Effector CD4-positive, alpha-beta T cell (primary cell): ENCODE measurements at places on chromosomes 7 and 10.

DNA sequence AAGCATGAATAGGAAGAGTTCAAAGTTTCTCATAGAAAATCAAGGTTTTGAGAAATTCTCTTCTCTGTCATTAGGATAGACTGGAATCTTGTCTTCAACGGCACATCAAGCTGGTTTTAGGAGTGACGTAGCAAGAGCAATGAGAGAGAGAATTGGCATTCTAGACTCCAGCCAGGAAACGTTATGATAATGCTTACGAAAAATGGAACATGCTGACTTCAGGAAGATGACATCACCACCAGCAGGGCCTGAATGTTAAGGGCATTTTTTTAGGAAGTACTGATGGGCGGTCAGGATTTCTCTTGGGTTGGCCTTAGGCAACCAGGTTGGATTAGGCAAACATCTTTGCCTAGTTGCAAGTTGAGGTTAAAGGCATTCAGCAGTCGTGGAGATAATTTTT, 213.2 kb upstream of the CTBP2 start:
- DNase-seq, result no peak

DNA sequence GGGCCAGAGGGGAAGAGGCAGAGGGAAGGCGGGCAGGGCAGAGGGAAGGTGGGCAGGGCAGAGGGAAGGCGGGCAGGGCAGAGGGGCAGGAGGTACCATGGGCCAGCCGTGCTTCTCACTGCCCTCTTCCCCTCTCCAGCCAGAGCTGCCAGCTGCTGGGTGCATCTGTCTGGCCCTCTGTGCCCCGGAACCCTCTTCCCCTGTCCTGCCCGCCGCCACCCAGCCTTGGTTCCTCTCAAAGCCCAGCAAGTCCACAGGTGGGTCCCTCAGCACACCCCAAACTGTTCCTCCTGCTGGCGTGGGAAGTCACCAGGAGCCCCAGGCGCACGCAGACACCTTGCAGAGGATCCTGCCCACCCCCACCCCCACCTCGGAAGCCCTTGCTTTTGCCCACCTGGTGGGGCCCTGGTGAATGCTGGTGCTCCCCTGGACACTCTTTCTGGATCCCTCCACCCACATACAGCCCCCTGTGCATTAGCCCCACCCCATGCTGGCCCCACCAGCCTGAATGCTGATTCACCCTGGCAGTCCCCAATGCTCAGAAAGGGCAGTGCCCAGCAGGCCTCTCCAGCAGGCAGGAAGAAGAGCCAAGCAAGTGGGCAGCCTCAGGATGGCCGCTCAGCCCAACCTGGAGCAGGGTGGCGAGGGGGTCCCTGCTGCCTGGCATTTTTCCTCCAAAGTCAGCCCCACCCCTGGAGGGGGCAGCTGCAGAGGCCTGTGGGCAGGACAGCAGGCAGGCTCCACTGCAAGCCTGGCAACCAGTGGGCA, 1.9 kb upstream of the PWWP2B start:
- DNase-seq, result no peak

GRCh38 chr7:134752006-134752760, 27.3 kb upstream of the CALD1 start:
- no peak for DNase-seq

GRCh38 chr10:29448125-29448524, 159.3 kb downstream of the LYZL1 start:
- DNase-seq, result no peak

DNA sequence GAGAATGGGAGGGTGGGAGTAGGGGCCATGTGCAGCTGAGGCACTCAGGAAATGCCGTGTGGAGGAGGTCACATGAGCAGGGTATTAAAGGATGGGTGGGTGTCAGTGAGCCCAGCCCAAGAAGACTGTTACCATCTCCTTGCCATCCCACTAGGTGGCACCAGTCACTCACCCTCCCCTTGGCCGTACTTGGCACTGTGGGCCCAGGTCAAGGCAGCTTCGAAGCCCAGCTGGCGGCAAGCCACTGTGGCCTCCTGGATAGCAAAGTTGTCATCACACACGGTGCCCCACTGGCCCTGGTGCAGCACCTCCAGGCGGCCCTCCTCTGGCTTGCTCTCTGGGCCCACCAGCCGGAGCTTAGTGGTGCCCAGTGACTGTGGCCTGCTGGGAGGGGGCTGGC, 5.4 kb downstream of the LOXL4 start:
- DNase-seq, result no peak

DNA sequence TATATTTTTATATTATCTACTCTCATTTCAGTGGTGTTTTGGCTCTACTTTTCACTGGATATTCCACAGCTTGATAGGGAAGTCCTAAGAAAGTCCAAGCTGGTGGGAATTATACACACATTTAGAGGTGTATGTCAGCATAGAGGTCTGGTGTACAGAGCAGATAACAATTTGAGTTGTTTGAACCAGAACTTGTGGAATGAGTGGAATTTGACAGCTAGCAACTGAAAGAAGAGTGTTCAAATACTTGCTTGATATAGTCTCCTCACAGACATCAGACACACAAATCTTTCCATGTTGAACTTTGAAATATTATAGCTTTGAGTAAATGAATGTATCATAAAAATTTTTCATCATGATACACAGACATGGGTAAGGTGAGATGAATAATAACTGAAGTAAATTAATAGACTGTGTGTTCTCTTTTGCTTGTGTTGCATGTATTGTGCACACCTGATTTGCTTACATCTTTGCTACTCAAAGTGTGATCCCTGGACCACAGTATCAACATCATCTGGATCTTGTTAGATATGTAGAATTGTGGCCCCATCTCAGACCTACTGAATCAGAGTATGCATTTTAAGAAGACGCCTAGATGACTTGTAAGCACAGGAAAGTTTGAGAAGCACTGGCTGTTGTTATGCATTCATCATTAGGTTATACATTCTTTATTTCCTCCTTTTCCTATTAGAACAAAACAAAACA, 91.5 kb downstream of the ABCA13 start:
- no peak for DNase-seq

- no peak for DNase-seq
Measured at GRCh38 chr10:63281967-63282366, 148.8 kb downstream of the NRBF2 start.

DNA sequence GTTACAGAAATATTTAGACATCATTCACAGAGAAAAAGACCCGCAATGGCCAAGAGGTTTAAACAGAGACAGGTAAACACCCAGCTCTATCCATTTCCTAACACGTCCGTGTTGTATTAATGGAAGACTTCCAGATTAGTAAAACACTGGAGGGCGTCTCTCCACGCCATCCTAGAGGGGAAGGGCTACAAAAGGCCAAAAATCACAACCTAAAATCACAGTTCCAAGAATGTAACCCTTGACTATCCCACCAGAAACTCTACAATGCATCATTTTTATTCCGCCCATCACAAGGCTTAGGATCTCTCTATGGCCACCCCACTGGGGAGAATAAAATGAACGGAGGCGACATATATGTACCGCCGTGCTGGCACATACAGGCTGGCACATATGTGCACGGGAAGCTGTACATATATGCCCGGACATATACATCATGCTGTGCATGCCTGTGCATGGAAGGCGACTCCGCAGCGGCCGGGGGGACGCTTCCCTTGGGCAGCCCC, 734 bp downstream of the PCLO start:
- DNase-seq, result no peak

- DNase-seq, result no peak
Measured at GRCh38 chr10:74862625-74863024, 36.2 kb downstream of the KAT6B start.

DNA sequence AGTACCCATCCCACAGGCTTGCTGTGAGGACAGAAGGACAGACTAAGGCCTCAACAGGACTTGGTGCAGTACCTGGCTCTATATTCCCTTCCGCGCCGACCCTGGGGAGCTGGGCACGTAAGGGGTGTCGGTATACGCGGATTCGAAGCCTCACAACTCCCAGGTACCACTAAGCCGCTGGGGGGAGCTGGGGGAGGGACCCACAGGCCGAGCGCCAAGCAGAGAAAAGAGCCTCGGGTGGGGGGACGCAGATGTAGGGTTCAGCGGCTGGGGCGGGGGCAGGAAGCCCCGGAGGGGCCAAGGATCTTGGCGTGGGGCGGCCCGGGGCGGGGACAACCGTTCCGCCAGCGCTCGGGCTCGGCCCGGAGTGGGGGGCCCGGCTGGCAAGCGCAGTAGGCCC, 126.4 kb upstream of the ZNF746 start:
- peak; percentile 44 for DNase-seq

GRCh38 chr7:91549878-91550277, 285.6 kb downstream of the FZD1 start:
- no peak for DNase-seq

GRCh38 chr7:151868396-151869108, 8.4 kb downstream of the PRKAG2 start:
- no peak for DNase-seq

- DNase-seq, result no peak
Measured at GRCh38 chr10:75978213-75978612, 546.8 kb downstream of the LRMDA start.

- DNase-seq, result no peak
Measured at GRCh38 chr10:3836222-3836820, 51.3 kb upstream of the KLF6 start.
